Activated naive CD4-positive, alpha-beta T cell (primary cell): ENCODE measurements at places on chromosomes 16 and 17.

DNA sequence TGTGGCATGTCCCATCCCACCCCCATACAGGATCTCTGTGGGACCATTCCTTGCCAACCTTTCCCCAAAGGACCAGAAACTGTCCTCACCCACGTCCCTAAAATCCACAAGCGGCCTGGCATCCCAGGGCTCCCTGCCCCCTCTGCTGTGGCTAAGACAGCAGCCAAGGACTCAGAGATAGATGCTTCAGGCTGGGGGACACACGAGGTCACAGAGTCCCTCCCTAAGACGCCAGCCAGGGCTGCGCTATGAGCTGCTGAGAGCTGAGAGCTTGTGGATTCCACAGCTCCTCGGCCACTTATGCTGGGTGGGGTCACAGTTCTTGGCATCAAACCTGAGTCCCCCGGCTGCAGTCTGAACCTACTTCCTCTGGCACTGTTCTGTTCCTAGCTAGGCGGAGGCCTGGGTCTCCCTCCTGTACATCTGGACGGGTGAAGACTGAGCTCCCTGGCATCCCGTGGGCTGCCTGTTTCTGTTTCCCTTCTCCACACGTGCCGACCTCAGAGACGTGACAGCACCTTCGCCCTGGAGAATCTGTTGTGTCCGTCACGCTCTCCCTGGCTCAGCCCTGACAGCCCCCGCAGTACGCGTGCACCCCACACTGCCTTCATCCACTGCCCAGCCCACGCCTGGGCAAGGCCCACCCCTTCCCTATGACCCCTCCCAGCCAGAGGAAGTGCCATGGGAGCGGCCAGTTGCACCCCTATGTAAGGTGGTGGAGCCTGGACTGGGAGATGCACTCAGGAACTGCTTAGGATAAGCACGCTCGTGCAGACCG lies 61.2 kb downstream of the ENGASE start:
- no peak for DNase-seq

- DNase-seq: no peak
Measured at GRCh38 chr17:50605429-50605828, 29.3 kb upstream of the ABCC3 start.

DNA sequence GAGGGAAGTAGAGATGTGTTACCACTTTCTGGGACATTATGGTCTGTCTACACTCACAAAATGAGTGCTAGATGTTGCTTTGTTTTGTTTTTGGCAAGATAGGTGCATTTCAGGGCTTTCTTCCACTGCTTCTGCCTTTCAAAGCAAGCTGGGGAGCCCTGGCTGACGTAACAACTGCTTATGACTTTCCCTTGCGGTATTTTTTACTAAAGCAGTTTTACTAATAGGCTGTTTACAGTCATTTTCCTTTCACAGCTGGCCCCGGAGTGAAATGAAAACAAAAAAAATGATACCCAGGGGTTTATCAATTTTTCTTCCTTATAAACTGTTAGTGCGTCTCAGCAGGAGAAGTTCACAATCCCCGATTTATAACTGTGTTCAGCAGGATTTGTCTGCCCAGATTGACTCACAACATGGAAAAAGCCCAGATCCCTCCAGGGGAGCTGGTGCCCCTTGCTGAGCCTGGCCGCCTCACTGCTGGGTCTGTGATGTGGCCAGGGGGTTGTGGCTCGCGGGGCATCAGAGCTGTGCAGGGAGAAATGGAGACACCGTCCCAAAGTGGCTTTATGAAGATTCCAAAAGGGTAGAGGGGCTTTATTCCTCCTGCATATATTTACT lies 184.4 kb upstream of the HS3ST3A1 start:
- DNase-seq: no peak

DNA sequence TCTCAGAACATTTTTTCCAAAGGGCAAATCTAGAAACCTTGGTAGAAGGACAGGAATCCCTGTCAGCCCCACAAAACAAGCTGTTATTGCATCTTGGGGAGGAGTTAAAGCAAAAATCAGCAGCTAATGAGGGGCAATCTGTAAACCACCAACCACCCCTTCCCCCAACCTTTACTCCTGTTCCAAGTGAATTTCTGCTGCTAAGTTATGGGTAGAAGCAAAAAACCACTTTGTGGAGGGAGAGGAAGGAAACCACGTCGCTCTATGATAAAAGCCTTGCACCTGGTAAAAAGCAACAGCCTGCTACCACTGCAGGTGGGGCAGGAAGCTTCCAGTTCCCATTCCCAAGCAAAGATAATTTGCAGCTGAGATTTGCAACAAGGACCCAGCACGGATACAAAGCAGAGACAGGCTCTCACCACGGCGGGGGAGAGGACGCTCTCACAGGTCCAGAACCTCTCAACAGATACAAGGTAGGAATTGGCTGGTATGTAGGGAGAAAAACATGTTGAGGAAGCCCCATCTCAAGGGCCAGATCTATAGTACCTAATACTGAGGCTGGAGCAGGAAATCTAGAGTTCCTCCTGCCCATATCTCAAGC lies 10.7 kb downstream of the ABCA8 start:
- no peak for DNase-seq

DNA sequence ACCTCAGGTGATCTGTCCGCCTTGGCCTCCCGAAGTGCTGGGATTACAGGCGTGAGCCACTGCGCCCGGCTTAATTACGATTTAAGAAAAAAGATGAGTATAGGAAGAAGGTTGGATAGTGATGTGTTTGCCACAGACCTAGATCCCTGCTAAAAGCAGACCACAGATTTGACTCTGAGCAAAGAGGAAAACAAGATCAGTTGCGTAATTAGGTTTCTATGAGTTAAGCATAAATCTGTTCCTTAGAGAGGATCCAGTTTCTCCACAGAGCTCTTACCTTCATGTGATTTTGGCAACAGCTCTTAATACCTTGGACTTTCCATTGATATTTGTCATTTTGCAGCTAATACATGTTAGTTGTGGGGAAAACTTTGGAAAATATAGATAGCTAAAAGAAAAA lies 31.1 kb downstream of the CDH1 start:
- no peak for DNase-seq

- DNase-seq: no peak
Measured at GRCh38 chr16:4270595-4270994, 2.2 kb downstream of the TFAP4 start.

- DNase-seq: no peak
Measured at GRCh38 chr17:81252326-81252986, 13.3 kb downstream of the NDUFAF8 start.

DNA sequence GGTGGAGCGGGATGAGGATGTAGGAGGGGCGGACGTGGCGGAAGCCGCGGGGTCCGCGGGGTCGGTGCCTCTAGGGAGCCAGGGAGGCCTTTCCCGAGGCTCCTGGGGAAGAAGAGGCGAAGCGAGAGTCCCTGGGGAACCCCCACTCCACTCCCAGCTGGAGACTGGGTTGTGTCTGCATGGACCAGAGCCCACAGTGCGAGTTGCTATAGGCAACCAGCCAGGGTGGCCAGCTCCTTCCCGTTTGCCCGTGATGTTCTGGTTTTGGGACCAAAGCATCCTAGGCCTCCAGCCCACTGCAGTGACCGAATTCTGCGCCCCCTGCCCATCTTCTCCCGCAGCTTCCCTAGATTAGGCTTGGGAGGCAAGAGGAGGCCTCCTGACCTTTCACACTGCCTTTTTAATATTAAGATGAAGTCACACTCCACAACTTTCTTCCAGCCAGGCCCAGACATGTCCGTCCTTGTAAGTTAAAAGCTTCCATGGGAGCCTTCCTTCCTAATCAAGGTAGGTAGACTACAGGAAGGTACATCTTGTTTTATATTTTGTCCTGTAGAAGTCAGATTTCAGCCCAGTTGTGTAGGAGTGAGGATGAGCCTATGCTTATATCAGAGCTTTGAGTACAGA lies 469 bp downstream of the AMZ2 start:
- DNase-seq: no peak
